Tongue (tissue), 3 donors: ENCODE measurements at places on chromosomes 5 and 9.

DNA sequence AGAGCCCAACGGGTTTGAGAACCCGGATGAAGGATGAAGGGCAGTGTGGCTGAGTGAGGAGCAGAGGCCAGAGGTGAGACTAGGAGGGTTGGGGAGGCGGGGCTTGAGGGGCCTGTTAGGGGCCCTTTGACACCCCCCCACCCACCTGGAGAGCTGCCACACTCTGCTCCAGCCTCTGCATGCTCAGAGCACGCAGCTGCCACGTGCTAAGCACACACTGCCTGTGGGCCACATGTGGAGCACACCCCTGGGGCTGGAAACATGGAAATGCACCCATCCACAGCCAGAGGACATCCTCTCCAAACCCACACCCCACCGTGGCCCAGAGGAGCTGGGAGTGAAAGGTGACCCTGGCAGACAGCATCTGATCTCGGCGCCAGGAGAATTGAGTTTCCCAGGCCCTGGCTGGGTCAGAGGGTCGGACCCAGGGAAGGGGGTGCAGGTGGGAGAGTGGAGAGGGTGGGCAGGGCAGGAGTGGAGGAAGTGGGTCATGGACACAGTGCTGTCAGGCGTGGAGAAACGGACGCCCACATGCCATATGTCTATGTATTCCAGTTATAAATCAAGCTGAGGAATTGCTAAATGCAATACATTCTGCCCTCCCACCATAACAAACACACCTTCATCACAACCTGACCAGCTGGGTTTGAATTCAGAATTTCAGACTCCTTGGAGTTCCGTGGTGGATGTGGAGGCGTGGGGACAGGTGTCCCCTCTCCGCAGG is 5.9 kb downstream of the DNM1 start:
- DNase-seq: no peak

DNA sequence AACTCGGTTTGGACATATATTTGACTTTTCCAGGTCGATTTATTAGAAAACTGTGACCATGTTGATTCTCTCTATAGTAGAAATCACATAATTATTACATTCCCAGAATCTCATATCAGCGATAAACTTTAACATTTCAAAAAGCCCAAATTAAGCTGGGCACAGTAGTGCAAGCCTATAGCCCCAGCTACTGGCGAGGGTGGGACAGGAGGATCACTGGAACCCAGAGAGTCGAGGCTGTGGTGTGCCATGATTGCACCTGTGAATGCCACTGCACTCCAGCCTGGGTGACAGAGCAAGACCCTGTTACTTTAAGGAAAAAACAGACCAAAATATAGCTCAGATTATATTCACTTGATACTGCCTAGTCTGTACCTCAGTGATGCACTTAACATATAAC is 128.9 kb downstream of the CPLANE1 start:
- DNase-seq: no peak

GRCh38 chr9:130373679-130374325 is 71.0 kb upstream of the ASS1 start:
- DNase-seq: no peak

GRCh38 chr9:131960851-131961495 is 118.7 kb downstream of the MED27 start:
- peak; percentile 64 for DNase-seq

GRCh38 chr5:129171194-129171944 is 76.8 kb downstream of the ISOC1 start:
- DNase-seq: peak; percentile 8

- no peak for DNase-seq
These were observed 165.4 kb downstream of the TRIO start for GRCh38 chr5:14308384-14309154.

GRCh38 chr9:70055406-70056210 is 12.0 kb downstream of the MAMDC2 start:
- no peak for DNase-seq

DNA sequence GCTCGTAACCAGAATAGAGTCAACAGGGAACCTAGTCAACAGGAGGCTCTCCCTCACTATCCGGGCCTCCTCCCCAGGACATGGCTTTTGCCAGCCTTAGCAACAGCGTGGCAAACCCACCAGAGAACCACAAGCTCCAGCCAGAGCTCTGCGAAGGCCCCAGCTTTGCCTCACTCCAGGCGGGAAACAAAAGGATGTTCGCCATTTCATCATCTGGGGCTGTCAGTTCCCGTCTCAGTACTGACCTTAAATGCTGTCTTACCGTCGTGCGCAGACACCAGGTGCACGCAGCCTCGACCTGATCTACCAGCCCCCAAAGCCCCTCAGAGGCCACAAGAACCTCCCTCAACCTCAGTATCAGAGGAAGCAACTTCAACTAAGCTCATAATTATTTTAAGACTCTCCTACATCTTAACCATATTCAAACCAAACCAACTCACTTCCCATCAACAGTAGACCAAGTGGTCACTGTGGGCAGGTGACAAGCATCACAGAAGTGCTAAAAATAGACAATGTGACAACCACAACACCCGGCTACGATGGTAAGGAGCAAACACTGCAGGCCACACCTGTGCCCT is 71.4 kb downstream of the SEMA4D start:
- no peak for DNase-seq

DNA sequence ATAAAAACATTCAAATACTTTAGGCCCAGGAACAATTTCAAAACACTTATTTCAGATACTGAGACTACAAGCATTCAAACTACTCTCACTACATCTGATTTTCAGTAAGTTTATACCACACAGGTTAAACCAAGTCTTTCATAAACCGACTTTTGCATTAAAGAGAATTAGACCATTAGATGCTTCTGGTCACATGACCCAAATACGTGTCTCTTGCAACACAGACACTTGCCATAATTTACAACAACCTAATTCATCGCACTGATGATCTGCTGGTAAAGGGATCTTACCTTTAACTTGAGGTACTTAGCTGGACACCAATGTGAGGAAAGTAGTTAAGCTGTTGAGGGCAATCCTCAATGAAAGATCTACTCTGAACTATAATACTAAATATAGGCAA is 3.2 kb downstream of the HNRNPH1 start:
- no peak for DNase-seq

DNA sequence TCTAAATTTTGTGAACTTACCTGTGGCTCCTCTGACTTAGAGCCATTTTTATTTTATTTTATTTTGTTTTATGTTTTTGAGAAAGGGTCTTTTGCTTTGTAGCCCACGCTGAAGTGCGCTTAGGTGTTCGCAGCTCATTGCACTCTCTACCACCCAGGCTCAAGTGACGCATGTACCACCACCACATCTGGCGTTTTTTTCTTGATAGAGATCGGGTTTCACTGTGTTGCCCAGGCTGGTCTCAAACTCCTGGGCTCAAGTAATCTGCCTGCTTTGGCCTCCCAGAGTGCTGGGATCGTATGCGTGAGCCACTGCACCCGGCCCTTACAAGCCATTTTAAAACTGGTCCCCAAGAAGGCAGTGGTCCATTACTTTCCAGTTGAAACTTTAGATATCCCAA is 18.5 kb downstream of the MATR3 start:
- DNase-seq: no peak

- DNase-seq: peak; percentile 78
These were observed 778 bp downstream of the TRIM41 start for GRCh38 chr5:181223729-181224389.

- no peak for DNase-seq
These were observed 3.4 kb upstream of the DMXL1 start for GRCh38 chr5:119067450-119067849.

DNA sequence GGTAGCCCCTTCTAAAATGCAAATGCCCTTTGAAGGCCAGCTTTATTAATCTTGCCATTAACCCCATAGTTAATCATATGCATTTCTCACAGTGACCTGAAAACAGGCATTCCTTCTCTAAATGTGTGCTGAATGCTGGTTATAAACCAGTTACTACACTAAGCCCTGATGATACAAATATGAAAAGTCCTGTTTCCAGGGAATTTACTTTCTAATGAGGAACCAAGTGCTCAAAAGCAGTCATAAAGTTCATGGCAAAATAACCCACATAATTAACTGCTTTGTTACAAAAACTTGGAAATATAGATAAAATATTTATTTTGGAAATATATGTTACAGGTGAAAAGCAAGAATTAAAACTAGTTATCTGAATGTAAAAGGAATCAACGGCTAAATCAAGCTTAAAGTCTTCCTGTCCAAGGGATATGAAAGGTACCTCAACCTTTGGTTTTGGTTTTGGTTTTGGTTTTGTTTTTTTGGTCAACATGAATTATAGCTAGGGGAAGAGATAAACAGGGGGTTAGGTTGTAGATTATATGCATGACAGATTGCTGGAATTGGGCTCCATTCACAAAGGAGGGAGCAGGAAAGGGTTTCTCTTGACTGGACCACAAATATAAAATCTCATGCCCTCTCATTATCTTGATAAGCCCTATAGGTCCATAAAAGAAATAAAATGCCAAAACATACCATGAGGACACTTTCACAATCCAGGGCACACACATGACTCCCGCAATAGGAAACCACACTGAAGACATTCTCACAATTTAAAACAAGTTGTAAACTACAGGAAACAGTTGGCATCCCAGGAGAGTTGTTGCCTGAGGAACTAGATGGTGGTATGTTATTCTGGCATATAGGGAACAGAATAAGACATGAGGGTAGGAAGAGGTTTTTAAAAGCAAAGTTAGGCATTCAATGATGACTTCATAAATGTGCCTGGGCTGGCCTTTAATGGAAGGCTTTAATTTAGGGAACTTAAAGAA is 46.7 kb upstream of the MACIR start:
- no peak for DNase-seq

DNA sequence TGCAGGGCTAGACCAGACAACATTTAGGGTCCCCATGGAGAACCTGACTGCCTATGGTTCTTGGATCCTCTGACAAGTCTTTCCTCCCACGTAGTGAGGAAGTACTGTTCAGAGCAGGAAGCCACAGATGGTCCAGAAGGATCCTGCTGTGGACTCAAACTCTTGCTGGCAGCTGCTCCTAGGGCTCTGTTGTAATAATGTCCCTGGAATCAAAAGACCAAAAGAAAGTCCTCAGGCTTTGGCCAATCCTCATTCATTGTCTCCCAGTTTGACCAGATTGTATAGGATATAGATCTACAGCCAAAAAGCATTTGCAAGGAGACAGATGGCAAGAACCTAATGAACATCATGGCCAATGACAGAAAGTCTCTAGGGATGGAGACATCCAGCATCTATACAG is 53.9 kb downstream of the SEMA6A start:
- DNase-seq: peak; percentile 79

GRCh38 chr9:7366121-7366520 is 433.5 kb downstream of the DMAC1 start:
- DNase-seq: no peak

- DNase-seq: no peak
These were observed 37.3 kb upstream of the FBP1 start for GRCh38 chr9:94676446-94677131.

DNA sequence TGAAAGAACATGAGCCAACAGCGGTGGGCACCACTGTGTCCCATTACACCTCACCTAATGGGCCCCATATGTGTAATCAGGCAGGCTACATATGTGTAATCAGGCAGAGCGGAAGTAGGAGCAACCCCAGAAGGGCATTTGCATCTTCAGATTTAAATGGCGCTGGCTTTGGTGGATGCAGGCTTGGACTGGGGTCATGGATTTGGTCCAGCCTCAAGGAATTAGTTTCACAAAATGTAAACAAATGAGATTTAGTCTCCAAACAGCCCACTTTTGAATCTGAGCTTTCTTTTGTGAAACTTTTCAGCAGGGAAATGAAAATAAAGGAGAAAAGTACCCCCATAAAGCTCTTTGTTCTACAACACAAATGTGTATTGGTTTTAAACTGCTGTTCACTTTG is 161.3 kb downstream of the LPAR1 start:
- peak; percentile 61 for DNase-seq

DNA sequence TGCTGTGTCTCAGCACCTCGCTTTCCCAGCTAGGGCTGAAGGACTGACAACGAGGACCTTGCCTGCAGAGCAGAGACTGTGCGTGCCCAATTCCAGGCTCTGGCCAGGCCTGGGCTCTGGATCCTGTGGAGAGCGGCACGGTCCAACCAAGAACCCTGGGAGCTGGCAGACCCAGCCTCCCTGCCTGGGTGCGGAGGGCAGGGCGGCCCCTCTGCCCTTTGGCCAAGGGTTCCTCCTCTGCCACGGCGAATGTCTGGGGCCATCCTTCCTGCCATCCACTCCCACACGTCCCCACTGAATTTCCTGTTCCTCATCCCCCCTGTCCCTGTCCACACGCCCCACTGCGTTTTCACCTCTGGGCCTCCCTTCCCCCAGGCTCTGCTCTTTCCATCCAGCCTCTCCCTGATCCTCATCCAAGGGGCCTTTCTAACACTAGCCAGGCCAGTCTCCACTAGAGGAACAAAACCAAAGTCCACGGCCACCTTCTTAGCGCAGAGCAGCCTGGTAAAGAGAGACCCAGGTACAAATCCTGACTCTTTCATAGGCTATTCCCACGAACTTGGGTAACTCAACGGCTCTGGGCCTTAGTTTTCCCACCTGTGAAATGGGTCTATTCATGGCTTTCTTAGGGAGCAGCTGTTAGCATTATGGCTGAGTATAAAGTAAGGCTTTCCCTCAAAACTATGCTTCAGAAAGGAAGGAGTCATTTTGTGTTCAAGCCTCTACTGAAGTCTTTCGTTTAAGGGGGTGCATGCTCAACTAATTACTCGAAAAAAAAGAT is 95.5 kb upstream of the PHYKPL start:
- DNase-seq: no peak

DNA sequence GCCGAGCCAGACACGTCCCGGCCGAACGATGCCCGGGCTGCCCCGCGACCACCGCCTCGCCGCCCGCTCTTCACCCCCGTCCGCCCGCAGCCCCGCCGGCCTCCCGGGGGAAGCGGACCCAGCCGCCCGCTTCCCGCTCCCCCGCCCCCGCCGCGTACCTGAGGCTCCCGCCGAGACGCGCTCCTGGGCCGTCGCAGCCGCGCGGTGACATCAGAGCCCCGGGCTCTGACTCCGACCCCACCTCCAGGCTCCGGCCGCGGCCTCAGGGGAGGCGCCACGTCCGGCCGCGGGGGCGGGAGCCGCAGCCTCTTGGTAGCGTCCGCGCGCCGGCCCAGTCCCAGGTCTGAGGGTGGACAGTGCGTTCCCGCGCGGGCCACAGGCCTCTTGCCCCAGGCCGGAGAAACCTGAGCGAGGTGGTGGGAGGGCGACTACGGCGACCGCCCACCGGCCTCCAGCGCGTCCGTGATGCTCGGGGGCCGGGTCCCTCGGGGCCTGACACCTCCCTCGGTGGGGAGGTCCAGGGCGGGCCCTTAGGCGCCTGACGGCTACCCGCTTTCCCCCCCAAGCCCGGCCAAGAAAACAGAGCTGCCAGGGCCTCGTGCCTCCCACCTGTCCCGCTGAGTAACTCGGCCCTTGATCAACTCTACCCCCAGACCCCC is at the start of gene SHROOM1:
TSS of gene SHROOM1 (minus strand) at position 212 of the 659 bp plus-strand sequence. CDS start 4,507 bp downstream, outside the sequence.
- peak; percentile 28 for DNase-seq

GRCh38 chr5:167219298-167219697 is 1072.1 kb upstream of the WWC1 start:
- no peak for DNase-seq
